Keratinocyte (primary cell): ENCODE measurements at places on chromosomes 4 and X.

- peak; percentile 32 for DNase-seq
These were observed 3.4 kb downstream of the WFS1 start for GRCh38 chr4:6272863-6273660.

GRCh38 chr4:184437565-184438265, 36.6 kb downstream of the IRF2 start:
- no peak for DNase-seq

GRCh38 chr4:118005883-118006282, 28.4 kb upstream of the NDST3 start:
- DNase-seq = no peak

DNA sequence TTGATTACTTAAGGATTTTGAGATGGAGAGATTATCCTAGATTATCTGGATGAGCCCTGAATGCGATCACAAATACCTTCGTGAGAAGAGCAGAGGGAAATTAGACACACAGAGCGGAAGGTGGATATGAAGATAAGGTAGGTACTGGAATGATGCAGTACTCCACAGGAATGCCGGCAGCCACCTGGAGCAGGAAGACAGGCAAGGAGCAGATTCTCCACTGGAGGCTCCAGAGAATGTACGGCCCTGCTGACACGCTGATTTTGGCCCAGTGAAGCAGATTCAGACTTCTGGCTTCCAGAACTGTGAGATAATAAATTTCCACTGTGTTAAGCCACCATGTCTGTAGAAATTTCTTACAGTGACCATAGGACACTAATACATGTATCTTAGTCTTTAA, 79.4 kb upstream of the PITX2 start:
- DNase-seq = no peak

GRCh38 chr4:8303485-8304281, 34.1 kb downstream of the HTRA3 start:
- peak; percentile 55 for DNase-seq

GRCh38 chrX:34546366-34546765, 110.7 kb downstream of the TMEM47 start:
- no peak for DNase-seq

- no peak for DNase-seq
These were observed 34.7 kb downstream of the MSL3 start for GRCh38 chrX:11792461-11793421.

GRCh38 chrX:72002875-72003274, 92.2 kb downstream of the NHSL2 start:
- DNase-seq = no peak

DNA sequence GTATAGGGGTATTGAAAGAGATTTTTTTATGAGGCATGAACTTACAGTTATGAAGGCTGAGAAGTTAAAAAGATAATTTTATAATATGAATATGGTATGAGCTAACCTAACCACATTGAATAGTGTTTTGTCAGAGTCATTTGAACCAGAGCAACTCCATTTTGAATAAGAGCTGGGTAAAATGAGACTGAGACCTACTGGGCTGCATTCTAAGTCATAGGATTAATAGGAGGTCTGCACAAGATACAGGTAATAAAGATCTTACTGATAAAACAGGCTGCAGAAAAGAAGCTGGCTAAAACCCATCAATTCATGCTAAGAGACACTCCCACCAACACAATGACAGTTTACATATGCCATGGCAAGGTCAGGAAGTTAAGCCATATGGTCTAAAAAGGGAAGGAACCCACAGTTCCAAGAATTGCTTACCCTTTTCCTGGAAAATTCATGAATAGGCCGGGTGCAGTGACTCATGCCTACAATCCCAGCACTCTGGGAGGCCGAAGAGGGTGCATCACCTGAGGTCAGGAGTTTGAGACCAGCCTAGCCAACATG, 209.2 kb downstream of the TECRL start:
- DNase-seq = no peak

- DNase-seq = no peak
These were observed at the start of gene PABPC4L for GRCh38 chr4:134201216-134202161. PABPC4L (minus strand) TSS chr4:134201789; CDS start chr4:134201019, 770 bp downstream.
